ENCODE measurements at places on chromosomes 3 and 15.

- DNase-seq: no peak
Observed at GRCh38 chr3:45642731-45643152, 46.5 kb upstream of the SACM1L start.

GRCh38 chr3:184259396-184259877 lies 1.9 kb downstream of the CAMK2N2 start:
- no peak for DNase-seq

GRCh38 chr3:37386627-37387230 lies 212.3 kb upstream of the LRRFIP2 start:
- no peak for DNase-seq

DNA sequence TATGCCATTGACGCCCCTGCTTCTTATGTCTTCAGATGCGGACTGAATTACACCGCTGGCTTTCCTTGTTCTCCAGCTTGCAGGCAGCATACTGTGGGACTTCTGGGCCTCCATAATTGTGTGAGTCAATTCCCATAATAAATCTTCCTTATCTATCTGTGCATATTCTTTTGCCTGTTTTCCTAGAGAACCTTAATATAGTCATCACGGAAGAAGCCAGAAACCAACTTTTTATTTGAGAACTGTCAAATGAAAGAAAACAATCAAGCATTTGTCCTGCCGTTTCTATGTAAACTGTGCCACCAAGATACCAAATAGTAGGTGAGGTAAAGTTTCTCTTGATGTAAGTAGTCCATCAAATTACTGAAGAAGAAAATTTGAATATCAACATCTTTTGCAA lies 51.8 kb upstream of the B3GALNT1 start:
- no peak for DNase-seq
